ENCODE measurements at places on chromosomes 2 and 18.

GRCh38 chr2:167013227-167013626 is 124.9 kb downstream of the XIRP2 start:
- no peak for DNase-seq

- no peak for DNase-seq
These were observed 225.4 kb downstream of the TWIST2 start for GRCh38 chr2:239073270-239073669.

- no peak for DNase-seq
These were observed at the start of gene DNAJC5G for GRCh38 chr2:27275211-27276150. DNAJC5G (plus strand) TSS chr2:27275433; CDS start chr2:27276729, 1,296 bp downstream.

GRCh38 chr18:49481317-49481716 is 5.7 kb downstream of the C18orf32 start:
- DNase-seq, result no peak

DNA sequence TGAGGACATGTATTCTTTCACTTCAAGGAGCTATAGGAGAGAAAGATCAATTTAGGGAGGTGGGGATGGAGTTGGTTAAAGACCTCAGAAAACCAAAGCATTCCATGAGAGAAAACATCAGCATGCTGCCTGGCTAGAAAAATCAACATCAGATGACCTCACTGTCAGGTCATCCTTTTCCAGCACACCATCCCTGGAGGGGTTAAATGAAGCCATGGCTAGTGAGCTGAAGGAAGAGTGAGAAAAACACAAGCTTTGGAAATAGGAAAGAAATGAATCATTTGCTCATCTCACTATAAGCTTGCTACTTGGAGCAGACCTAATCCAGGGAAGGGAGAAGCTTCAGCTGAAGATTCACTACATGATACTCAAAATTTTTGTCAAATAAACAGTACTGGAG is 109.5 kb upstream of the ITGB6 start:
- DNase-seq, result no peak

- DNase-seq, result no peak
These were observed 542.3 kb upstream of the TNP1 start for GRCh38 chr2:217402144-217402543.

GRCh38 chr2:29223851-29224692 is 108.9 kb downstream of the CLIP4 start:
- DNase-seq, result no peak

- DNase-seq, result no peak
These were observed 30.3 kb upstream of the SMCHD1 start for GRCh38 chr18:2625217-2625616.

GRCh38 chr18:46260879-46261143 is 156.6 kb downstream of the HAUS1 start:
- DNase-seq, result no peak

- no peak for DNase-seq
These were observed 45.4 kb upstream of the APCDD1 start for GRCh38 chr18:10409041-10409440.

GRCh38 chr2:200860092-200860795 is 4.2 kb downstream of the CLK1 start:
- no peak for DNase-seq

GRCh38 chr2:1052771-1053191 is 102.1 kb downstream of the SNTG2 start:
- no peak for DNase-seq

DNA sequence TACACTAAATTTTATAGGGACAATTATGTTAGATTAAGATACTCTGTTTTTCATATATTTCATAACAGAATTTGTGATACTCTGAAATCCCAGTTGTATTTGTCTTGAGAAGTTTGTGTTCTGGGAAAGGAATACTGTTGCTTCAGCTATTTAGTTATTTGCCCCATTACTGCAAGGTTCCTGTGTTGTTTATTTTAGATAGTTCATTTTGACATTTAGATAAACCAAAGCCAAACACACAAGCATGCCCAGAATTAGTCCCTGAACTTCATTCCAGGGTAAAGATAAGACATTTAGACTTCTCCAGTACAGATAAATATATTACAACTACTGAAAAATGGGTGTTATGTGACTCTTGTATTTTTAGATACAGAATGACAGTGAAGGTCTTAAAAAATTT is 74.7 kb downstream of the BMPR2 start:
- no peak for DNase-seq

- peak; percentile 63 for DNase-seq
These were observed 678 bp downstream of the PIAS2 start for GRCh38 chr18:46916551-46917107.

- DNase-seq, result no peak
These were observed 218.1 kb downstream of the WDR7 start for GRCh38 chr18:56869189-56869777.

GRCh38 chr2:10414591-10414990 is 33.5 kb downstream of the ODC1 start:
- DNase-seq, result no peak

DNA sequence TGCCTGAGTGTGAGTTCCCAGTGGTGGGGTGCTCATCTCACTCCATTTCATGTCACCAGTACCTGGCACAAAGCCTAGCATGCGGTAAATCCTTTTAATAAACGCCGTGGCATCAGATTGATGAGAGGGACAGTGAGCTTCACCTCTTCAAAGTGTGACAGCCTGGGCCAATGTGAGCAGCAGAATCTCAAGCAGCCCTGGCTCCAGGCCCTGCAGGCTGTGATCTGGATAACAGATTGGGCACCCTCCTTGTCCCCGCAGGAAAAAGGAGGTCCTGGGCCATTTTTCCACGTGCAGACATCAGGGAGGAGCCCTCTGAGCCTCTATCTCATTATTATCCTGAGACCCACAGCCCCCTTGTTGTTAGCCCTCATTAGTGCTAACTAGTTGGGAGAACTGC is 34.8 kb downstream of the TET3 start:
- no peak for DNase-seq

GRCh38 chr2:3222636-3223035 is 155.0 kb downstream of the EIPR1 start:
- DNase-seq, result no peak

DNA sequence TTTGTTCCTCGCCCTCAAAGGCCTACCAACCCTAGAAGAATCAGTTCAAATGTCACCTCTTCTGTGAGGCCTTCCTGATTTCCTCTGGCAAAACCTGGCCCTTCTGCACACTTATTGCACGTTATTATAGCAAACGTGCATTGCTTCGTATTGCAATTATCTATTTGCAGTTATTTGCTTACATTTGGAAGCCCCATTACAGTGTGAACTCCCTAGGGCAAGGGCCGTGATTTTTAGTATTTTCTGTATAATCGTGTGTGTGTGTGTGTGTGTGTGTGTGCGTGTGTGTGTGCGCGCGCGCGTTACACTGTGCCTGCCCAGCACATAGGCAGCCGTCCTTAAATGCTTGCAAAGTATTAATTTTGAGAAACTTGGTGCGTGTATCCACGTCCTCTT is 460 bp upstream of the SEMA4F start:
- no peak for DNase-seq
